HEK293T (cell line): ENCODE measurements at places on chromosomes 11 and 22.

DNA sequence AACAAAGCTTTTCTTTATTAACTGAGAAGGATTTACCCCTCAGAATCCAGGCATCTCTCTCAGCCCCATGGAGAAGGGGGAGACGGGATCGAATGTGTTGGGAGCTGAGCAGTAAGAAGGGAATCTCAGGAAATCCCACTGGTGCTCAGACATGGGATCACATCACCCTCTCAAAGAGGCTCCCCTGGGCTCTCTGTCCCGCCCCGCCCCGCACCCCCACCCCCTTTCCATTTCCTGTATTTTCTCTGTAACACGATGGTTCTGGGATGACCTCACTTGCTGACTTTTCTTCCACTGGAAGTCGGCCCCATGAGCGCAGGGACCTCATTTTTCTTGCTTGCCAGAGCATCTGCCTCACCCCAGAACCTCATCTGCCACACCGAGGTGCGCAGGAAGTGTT lies 100.0 kb downstream of the RPS6KA4 start:
- no peak for DNase-seq

GRCh38 chr11:60303661-60304060 lies 23.2 kb downstream of the MS4A4A start:
- DNase-seq, result no peak

GRCh38 chr22:25739659-25740344 lies 2.2 kb upstream of the MYO18B start:
- DNase-seq, result no peak

GRCh38 chr22:50245214-50246072 lies 620 bp upstream of the TUBGCP6 start:
- no peak for DNase-seq

- DNase-seq, result no peak
Measured at GRCh38 chr11:63290285-63290684, 46.9 kb upstream of the SLC22A25 start.

- DNase-seq, result no peak
Measured at GRCh38 chr11:2303627-2304505, 2.1 kb downstream of the TSPAN32 start.

DNA sequence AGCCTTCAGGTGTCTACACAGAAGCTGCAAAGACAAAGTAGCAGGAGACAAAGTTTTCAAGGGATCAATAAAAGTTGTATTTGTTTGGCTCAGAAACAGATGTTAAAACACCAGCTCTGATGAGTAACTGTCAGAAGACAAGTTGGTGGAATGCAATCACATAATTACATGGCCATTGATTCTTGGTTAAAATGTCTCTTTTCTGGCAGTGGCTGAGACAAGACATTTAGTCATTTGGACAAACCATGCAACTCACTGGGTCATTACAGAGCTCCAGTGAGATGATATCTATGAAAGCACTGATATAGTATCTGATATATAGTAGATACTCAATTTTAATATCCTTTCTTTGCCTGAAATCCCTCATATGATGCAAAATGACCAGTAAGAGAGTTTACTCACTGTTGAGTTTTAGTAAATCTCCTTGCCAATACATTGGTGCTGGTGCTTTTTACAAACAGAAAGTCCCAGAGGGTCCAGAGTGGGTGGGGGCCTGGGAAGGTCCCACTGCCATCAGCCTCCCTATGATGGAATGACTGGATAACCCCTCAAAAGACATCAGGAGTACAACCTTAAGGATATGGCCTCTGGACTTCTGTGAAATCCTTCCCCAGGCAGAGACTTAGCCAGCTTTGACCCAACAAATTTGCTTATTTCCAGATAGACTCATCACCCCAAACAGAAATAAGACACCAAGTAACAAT lies 95.0 kb downstream of the SLC1A2 start:
- no peak for DNase-seq

DNA sequence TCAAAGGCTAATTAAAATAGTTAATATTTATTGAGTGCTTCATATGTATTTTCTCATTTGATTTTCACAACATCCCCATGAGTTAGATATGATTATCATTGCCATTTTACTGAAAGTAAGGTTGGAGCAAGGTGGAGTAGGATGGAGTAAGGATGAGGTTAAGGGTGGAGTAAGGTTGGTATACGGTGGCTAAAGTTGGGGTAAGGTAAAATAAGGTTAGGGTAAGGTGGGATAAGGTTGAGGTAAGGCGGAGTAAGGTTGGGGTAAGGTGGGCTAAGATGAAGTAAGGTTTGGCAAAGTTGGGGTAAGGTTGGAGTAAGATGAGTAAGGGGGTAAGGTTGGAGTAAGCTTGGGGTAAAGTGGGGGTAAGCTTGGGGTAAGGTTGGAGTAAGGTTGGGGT lies 45.8 kb upstream of the CLDN5 start:
- DNase-seq, result no peak

- no peak for DNase-seq
Measured at GRCh38 chr22:36027579-36027934, 1.1 kb downstream of the RBFOX2 start.

DNA sequence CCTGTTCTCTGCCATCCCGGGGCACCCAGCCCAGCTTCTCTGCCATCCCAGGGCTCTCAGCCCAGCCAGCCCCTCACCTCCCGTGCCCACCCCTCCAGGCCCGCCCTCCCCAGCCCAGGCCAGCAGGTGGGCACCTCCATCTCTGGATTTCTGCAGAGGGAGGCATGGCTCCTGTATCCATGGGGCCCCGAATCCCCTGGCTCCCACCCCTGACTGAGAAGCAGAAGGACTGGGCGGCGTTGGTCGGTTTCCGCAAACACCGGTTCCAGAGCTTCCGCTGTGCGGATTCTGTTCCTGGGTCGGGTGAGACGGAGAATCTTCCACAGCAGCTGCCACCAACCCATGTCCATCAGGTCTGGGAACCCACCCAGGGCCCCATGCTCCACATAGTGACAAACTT lies 240.3 kb downstream of the BRD1 start:
- no peak for DNase-seq

DNA sequence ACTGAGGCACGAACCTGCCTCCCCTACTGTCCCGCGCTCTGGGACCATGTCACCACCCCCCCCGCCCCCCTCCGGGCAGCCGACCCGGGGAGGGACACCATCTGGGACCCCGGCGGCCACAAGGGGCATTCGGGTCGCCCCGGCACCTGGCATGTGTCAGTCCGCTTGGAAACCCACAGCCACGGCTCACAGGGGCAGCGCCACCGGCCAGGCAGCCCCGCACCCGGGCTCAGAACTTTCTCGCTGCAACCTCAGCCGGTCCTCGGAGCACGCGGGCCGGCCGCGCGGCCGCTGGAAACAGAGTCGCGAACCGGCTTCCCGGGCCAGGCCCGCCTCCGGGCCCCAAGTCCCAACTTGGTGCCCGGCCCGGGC lies 159.9 kb upstream of the GRK3 start:
- no peak for DNase-seq

DNA sequence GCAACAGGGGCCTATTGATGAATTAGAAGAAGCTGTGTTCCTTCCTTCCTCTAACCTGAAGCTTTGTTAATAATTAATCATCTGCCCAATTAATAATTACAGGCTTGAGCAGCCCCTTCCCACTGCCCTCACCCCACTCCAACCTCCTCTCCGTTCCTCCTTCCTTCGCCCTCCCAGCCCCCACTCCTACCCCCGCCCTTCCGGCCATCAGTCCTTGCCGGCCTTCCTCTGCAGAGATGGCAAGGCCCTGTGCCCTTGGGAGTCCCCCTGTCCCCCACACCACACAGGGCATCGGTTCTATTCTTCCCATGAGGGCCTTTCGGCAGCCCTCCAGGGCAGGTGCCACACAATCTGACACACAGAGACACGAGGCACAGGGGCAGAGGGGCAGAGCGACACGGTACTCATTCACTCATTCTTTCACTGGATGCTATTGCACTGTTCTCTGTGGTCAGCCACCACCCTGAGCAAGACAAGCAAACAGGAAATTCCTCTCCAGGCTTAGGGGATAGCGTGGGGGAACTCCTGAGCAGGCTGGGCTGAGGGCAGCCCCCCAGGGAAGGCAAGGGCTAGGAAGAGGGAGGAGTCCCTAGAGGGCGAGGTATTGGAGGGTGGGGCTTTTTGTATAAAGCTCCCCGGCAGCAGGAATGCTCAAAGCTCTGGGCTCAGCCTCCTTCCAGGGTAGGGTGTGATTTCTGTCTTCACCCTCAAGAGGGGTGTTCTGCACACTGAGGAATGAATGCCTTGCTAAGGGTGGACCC lies 14.7 kb downstream of the MGAT3 start:
- no peak for DNase-seq

GRCh38 chr11:6377902-6378639 lies 12.2 kb upstream of the SMPD1 start:
- DNase-seq, result no peak

GRCh38 chr11:6693342-6694228 lies 10.4 kb upstream of the MRPL17 start:
- DNase-seq, result no peak

GRCh38 chr11:35145271-35145670 lies 6.3 kb downstream of the CD44 start:
- DNase-seq, result no peak

DNA sequence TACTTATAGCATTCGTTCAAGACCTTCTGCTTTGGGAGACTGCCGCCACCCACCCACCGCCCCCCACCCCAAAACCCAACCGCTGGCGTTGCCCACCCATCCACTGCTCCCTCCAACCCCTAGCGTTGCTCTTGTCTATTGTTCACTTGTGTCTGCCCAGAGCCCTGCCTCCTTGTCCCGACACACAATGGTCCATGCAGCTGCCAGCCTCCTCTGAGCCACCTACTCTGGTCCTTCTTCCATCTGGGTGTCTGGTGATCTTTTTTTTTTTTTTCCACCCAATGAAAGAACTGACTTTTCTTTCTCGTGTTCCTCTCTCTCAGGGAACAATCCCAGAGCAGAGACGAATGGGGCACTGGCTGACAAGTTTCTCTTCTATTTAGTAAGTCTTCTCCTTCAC lies 256.0 kb upstream of the SESN3 start:
- no peak for DNase-seq

- DNase-seq, result no peak
Measured at GRCh38 chr11:44379141-44380008, 69.4 kb upstream of the ALX4 start.

DNA sequence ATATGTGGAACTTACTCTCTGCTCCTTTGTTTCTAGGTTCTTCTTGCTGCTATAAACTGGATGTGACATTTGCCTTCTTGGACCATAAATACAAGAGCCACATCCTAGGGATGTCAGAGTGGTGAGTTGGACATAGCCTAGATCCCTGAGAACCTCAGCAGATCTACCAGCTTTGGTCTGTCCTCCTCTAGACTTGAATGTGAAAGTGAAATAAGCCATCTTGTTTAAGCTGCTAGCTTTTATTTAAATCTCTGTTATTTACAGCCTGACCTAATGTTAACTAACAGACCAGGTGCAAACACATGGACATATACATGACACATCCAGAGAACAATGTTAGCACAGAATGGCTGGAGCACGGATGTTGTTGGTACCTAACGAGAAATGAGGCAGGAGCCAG lies 36.0 kb downstream of the SLN start:
- no peak for DNase-seq

DNA sequence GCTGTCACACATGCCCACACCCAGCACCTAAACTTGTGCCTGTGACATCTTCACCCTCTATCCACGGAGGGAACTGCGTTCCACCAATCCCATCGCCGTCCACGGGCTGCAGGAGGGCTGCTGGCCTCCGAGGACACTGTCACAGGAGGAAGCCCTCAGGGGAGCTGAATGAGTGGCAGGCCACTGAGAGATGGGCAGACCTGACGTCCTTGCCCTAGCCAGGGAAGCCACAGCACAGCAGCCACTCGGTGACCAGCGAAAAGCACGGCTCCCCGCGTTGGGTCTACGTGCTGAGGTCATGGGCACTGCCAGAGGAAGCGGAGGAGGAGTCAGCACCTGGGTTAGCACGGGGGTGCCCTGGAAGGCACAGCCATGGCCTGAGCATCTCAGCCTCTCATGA lies 50.5 kb downstream of the IGSF9B start:
- no peak for DNase-seq

GRCh38 chr11:108997826-108998225 lies 333.0 kb downstream of the DDX10 start:
- DNase-seq, result no peak

GRCh38 chr22:22460060-22460459 lies 48.5 kb downstream of the ZNF280B start:
- DNase-seq, result no peak

DNA sequence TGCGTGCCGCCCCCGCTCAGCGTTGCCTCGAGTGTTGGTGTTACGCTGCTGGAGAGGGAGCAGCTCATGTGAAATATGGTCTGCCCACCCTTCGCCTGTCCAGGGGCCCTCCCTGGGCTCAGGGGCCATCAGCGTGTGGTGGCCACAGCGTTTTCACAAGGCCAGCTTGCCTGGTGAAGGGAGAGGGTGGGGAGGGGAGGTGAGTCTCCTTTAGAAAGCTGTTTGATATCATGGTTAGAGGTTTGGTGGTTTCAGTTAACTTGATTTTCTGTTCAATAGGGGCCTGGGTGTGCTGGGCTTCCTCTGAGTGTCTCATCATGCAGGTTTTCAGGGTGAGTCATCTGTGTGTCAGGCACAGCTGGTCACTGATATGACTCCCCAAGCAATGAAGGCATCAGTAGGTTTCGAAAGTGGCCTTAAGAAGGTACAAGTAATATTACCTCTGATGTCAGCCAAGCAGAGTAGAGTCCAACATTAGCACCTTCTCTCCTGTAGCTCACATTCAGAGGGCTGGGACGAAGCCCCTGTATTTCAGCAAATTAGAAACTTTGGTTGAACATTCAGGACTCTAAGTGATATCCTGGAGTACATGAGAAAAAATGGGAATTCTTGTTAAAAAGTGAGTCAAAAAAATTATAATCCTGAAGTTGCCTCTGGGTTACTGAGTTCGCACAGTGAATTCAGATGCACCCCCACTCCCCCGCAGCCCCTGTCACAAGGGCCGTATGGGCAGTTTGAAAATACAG lies 172.5 kb downstream of the TBC1D22A start:
- DNase-seq, result no peak

- DNase-seq, result no peak
Measured at GRCh38 chr22:18983120-18983651, 47.1 kb upstream of the PRODH start.

DNA sequence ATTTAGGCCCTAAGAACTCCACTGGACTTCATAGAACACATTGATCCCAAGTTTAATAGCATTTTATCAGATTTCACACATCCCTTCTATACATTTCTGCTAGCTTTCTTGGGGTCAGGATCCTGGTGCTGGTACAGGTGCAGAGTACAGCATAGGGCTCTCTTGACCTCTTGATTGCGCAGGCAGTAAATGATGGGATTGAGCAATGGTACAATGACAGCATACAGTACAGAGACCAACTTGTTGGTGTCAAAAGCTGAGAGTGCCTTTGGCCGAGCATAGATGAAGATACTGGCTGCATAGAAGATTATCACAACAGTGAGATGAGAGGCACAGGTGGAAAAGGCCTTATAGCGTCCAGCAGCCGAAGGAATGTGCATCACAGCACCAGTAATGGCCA lies 4.8 kb downstream of the OR6A2 start:
- DNase-seq, result no peak
